Common myeloid progenitor, CD34-positive (primary cell): ENCODE measurements at places on chromosomes 12 and 14.
A peak's percentile ranks its signal among the peaks of the same experiment; 100 is the strongest.

- peak; percentile 14 for DNase-seq
Observed at GRCh38 chr14:62179367-62180018, 417.3 kb downstream of the SNAPC1 start.

DNA sequence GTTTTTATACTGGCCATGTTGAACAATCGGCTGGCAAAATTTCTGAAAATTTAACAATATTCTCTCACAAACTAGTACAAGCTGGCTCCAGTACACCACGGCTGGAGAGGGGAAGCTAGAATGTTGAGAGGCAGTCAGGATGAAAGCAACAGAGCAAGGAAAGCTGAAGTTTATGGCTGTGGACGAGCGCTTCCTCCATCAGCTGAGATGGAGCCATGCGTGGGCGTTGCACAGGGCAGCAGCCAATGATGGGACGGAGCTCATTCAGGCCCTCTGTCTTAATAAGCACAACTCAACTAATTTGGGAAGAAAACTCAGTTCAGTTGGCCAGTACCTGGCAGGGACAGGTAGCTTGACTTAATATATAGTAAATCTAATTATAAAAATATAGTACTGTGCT, 14.1 kb upstream of the DCP1B start:
- no peak for DNase-seq

DNA sequence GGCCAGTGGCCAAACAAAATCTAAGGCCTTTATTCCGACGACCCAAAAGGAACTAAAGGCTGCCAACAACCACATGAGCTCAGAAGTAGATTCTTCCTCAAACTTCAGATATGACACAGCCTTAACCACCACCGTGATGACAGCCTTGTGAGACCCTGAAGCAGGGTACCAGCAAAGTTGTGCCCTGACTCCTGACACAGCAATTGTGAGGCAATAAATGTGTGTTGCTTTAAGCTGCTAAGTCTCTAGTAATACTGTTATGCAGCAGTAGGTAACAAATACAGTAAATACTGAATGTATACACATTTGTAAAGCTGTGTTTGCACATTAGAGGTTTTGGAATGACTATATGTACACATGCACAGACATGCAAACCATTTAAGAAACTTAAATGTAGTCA, 10.7 kb upstream of the SLC6A13 start:
- DNase-seq, result no peak

DNA sequence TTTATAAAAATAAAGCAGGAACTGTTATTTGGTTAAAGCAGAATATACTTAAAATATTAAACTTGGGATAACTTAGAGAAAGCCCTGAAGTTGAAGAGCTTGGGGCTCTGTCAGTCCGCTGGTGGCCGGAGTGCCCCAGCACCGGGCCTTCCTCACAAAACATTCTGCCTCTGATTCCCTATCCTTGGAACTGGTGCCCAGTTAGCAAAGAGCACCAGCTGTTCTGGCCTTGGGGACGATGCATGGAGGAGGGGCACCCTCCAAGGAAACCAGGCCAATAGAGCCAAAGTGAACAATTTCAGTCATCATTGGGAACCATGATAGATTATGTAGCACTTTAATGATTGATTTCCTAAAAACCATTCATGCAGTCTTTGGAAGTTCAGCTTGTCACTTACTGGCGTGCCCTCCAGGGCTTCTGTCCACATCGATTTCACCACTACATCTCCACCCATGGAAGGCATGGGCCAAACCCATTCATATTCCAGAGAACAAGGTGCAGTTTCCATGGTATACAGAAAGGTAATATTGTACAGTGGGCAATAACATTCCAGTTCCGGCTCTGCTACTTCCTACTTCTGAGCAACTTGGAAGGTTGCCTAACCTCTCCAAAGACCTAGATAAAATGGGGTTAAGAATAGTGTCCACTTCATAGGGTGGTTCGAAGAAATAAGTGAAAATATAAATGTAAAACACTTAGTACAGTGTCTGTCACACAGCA, 145.9 kb downstream of the ETV6 start:
- DNase-seq, result no peak
